ENCODE measurements at places on chromosomes 7 and 10. TPM values are rescaled to one million over a fixed set of nuclear protein-coding genes. Genes with fewer than 3 reads are reported as not detected.

The HOXA11 gene
- total RNA-seq, result 63.5 TPM

GRCh38 chr7:43904533-43905208 lies 1.7 kb downstream of the URGCP start:
- DNase-seq, result no peak

- no peak for DNase-seq
These were observed 14.0 kb upstream of the PBLD start for GRCh38 chr10:68346774-68347173.

DNA sequence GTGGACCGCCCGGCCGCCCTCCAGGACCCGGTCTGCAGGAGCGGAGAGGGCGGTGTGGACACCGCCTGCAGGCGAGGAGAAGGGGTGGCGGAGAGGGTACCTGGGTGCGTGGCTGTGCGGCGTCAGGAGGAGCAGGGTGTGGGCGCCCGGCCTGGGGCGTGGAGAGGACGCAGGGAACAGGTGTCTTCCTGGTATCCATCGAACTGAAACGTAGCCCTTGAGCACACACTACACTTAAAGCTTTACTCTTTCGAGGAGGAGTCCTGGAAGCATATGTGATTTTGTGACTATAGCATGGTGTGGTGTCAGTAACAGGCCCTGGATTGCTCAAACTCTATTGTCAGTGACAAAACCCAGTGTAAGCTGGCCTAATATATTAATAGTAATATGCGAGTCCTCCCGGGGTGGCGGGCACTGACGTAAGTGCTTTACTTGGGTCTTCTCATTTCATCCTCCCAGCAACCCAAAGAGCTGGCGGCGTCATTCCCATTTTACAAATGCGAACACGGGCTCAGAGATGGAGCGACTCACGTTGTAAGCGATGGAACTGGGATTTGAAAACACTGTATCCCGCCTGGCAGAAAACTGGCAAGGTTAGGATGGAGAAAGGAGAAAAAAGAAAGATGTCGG lies 508 bp upstream of the TECPR1 start:
- DNase-seq, result no peak

DNA sequence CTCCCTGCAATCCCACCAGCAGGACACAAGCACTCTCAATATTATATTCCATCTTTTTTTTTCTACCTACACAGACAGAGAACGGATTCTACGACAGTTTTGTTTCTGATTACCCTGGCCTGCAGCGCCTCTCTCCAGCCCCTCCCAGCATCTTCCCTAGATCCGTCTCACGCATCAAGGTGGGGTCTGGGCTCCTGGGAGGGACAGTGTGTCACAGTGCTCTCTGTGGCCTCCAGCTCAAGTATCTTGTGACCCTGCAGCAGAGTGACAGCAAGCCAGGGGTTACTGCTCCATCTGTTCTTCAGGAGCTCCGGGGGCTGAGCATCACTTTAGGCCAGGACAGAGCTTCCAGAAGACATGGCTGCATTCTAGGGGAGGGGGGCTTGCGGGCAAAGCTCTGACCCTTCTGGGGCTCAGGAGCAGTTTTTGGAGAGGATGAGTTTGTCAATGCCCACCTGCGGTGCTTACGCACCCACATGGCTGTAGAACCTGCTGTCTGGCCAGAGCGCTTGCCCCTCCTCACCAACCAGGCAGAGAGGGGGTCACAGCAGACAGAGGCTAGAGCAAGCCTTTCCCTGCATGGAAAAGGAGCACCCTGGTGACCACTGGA lies 22.6 kb downstream of the MYO1G start:
- DNase-seq, result no peak

All from uterus (tissue), 4 donors.